Iris pigment epithelial cell (primary cell): ENCODE measurements at places on chromosomes 1 and 21.

GRCh38 chr1:213376862-213377372, 325.9 kb downstream of the RPS6KC1 start:
- no peak for DNase-seq

DNA sequence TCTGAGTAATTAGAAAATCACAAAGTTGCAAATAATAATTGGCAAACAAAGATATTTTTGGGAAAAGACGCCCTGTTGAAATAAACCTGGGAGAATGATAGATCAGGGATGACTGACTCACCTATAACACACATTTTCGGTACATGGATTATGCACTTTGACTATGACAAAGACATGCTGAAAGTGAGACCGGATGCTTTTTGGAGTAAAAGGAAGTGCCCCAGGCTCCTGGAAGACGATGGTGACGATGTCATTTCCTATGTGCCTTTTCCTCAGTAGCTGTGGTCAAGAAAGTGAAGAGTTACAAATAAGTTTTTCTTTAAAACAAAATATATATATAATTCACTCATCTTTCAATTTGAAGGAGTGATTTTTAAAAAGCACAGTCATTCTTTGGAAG, 158.7 kb downstream of the SIPA1L2 start:
- DNase-seq: no peak

DNA sequence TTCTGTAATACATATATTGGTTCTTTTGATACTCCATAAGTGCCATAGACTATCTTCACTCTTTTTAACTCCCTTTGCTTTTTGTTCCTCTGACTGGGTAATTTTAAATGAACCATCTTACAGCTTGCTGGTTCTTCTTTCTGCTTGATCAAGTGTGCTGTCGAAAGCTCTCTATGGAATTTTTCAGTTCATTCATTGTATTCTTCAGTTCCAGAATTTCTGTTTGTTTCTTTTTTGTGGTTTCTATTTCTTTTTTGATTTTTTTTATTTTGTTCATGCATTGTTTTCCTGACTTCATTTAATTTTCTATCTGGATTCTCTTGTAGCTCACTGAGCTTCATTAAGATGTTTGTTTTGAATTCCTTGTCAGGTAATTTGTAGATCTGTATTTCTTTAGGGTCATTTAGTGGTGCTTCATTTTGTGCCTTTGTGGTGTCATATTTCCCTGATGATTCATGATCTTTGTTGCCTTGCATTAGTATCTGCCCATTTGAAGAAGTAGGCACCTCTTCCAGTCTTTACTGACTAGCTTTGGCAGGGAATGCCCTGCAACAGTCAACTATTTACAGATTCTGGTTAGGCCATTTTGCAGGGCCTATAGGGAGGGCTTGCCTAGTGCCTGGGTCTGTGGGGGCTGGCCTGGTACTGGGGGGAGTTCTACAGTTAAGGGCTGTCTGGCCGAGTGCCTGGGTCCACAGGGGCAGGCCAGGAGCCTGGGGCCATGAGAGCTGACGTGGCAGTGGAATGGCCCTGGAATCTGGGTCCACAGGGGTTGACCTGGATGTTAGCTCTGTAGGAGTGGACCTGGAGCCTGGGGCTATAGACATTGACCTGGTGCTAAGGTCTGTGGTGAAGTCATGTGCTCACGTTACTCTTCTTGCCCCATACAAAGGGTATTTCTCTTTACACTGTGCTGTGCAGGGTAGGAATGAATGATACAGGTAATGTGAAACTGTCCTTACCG, 89.7 kb downstream of the MAGI3 start:
- DNase-seq: peak; percentile 11

GRCh38 chr1:1021920-1022259, 2.0 kb downstream of the AGRN start:
- peak; percentile 82 for DNase-seq

- peak; percentile 43 for DNase-seq
Measured at GRCh38 chr1:169201084-169201619, 94.7 kb downstream of the ATP1B1 start.

DNA sequence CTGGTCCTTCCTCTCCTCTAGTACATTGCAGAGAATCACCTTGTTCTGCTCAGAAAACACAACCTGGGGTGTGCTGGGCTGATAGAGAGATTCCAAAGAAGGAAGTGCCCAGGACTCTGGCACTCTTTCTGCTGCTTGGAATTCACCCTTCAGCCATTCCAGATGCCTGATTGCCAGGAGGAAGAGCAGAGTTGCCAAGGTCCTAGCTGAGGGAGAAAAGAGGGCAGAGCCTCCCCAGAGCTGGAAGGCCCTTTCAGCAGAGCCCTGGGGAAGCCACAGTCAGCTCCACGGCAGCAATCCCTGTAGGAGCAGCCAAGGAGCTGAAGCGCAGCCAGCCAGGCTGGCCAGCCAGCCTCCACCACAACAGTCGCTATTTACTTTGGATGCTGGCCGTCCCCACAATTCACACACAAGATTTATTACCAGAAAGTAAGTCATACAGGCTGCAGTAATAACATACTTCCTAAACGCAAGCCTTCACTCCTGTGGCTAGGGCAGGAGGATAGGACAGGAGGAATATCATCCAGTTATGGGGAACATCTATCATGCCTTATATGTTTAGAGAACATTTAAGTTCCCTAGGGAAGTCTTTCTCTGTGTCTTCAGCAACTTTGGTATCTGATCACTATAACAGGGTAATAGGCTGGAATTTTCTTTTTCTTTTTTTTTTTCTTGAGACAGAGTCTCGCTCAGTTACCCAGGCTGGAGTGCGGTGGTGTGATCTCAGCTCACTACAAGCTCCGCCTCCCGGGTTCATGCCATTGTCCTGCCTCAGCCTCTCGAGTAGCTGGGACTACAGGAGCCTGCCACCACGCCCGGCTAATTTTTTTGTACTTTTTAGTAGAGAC, 36.6 kb upstream of the SLC44A3 start:
- peak; percentile 87 for DNase-seq
